Esophagus squamous epithelium (tissue), 5 donors: ENCODE measurements at places on chromosomes 3 and 15.

DNA sequence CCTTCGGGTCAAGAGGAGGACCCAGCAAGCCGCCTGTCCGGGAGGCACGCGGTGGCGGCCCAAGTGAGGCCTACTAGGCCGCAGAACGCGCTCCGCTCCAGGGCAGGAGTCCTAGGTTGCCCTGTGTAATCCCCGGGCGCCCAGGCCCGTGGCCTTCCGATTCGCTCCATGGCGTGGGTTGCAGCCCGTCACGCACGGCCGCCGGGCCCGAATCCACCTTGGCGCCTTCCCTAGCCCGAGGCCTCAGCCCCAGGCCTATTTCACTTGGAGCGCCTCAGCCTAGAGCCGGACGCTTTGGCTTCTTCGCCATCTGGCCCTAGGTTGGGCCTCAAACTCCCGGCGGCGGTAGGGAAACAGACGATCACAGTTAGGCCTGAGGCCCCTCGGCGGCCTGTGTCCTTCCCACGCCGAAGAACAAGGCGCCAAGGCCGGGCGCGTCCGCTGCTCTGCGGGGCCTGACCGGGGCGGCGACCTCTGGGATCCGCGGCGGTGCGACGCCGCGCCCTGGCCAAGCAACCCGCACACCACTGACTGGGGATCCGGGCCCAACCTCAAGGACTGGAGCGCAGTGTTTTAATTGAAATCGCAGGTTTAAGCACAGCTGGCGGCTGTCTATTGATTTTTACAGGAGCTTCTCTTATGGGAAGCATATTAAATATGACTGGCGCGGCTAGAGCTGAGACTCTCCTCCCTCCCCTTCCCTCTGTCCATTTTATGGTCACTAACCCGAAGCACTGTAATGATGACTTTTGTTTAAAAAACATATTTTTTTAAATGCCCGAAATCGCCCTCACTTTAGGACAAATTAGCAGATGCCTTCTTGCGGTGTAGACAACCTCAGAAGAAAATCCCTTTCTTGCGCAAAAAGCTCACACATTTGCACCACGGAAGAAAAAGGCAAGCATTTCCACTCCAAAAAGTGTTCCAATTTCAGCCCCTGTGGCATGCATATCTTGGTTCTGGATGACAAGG is 3.8 kb upstream of the FEZF2 start:
- H3K36me3 ChIP-seq, result no peaks in the 10 kb centered on the region
- H3K4me3 ChIP-seq, result no peak overlapping the region
- no peak overlapping the region for H3K27ac ChIP-seq
- peaks cover 15% of the 10 kb centered on the region for H3K27me3 ChIP-seq
- H3K4me1 ChIP-seq, result peaks cover 14% of the 10 kb centered on the region
- no peak for DNase-seq

GRCh38 chr3:31724651-31725050 is 191.9 kb downstream of the STT3B start:
- H3K27ac ChIP-seq, result no peak overlapping the region
- H3K4me1 ChIP-seq, result no peaks in the 10 kb centered on the region
- no peak overlapping the region for H3K4me3 ChIP-seq
- no peaks in the 10 kb centered on the region for H3K36me3 ChIP-seq

GRCh38 chr3:42276141-42277132 is 10.5 kb upstream of the CCK start:
- no peaks in the 10 kb centered on the region for H3K4me1 ChIP-seq
- H3K27ac ChIP-seq, result no peak overlapping the region
- no peaks in the 10 kb centered on the region for H3K36me3 ChIP-seq

- no peak overlapping the region for H3K27ac ChIP-seq
- H3K27me3 ChIP-seq, result no peaks in the 10 kb centered on the region
- no peak for DNase-seq
- no peak overlapping the region for H3K4me3 ChIP-seq
- no peaks in the 10 kb centered on the region for H3K4me1 ChIP-seq
- no peaks in the 10 kb centered on the region for H3K36me3 ChIP-seq
These were observed 79.5 kb upstream of the PEX5L start for GRCh38 chr3:180116203-180116602.

GRCh38 chr3:125250973-125251372 is 38.4 kb upstream of the SLC12A8 start:
- H3K4me3 ChIP-seq, result no peak overlapping the region
- no peaks in the 10 kb centered on the region for H3K27me3 ChIP-seq
- H3K4me1 ChIP-seq, result no peaks in the 10 kb centered on the region
- H3K36me3 ChIP-seq, result peaks cover 6% of the 10 kb centered on the region
- H3K27ac ChIP-seq, result no peak overlapping the region

DNA sequence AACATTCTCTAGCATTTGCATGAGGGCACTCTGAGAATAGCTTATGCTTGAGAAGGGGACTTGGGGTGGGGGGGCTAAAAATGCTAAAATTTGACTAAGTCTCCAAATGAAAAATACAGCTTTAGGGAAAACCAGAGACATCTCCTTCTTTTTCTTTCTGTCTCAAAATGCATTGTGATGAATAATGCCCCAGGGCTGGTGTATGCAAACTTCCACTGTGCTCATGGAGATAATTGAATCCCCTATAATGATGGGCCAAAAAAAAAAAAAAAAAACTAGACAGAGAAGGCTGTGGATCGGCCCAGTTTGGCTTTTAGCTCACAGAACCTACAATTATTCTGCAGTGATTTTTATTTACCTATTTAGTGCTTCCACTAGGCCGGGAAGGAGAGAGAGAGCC is 147.9 kb upstream of the RORA start:
- no peak for DNase-seq
- H3K4me1 ChIP-seq, result no peaks in the 10 kb centered on the region
- H3K27ac ChIP-seq, result no peak overlapping the region
- H3K4me3 ChIP-seq, result no peak overlapping the region

GRCh38 chr3:127027811-127028548 is 45.1 kb downstream of the PLXNA1 start:
- no peak for DNase-seq
- no peak overlapping the region for H3K27ac ChIP-seq
- peaks cover 35% of the 10 kb centered on the region for H3K36me3 ChIP-seq
- no peaks in the 10 kb centered on the region for H3K4me1 ChIP-seq
- no peaks in the 10 kb centered on the region for H3K27me3 ChIP-seq
- H3K4me3 ChIP-seq, result no peak overlapping the region

- DNase-seq, result no peak
- H3K27me3 ChIP-seq, result no peaks in the 10 kb centered on the region
- H3K4me1 ChIP-seq, result no peaks in the 10 kb centered on the region
- no peak overlapping the region for H3K4me3 ChIP-seq
These were observed 29.3 kb downstream of the PIGB start for GRCh38 chr15:55348281-55348778.

- no peak overlapping the region for H3K27ac ChIP-seq
- DNase-seq, result no peak
- H3K4me1 ChIP-seq, result peaks cover 20% of the 10 kb centered on the region
- H3K4me3 ChIP-seq, result no peak overlapping the region
These were observed 335.9 kb upstream of the ICE2 start for GRCh38 chr15:60814855-60815254.

GRCh38 chr3:152113413-152113812 is 155.3 kb upstream of the MBNL1 start:
- no peaks in the 10 kb centered on the region for H3K4me1 ChIP-seq
- no peak overlapping the region for H3K27ac ChIP-seq
- no peak overlapping the region for H3K4me3 ChIP-seq
- H3K27me3 ChIP-seq, result no peaks in the 10 kb centered on the region

GRCh38 chr3:112739252-112739965 is 98.5 kb upstream of the CCDC80 start:
- no peak overlapping the region for H3K27ac ChIP-seq
- H3K4me3 ChIP-seq, result no peak overlapping the region
- no peaks in the 10 kb centered on the region for H3K36me3 ChIP-seq
- no peak for DNase-seq

DNA sequence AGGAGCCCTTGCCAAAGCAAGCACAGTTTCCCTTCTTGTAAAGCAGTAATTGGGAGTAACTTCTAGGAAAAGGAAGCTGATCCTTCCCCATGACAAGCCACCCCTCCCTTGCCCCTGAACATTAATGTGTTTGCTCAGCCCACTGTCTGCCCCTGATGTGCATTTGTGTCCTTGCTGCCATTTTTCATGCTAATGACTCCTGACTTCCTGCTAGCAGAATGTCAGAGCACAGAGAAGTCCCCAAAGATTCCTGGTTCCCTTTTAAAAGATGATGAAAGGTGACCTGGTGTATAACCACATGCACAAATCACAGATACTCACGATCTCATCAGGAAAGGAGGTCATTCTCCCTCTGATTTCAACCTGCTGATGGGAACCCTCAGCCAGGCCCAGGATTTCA is 44.2 kb upstream of the WNT5A start:
- no peaks in the 10 kb centered on the region for H3K27me3 ChIP-seq
- no peak for DNase-seq
- no peak overlapping the region for H3K4me3 ChIP-seq
- H3K4me1 ChIP-seq, result peaks cover 10% of the 10 kb centered on the region
- no peak overlapping the region for H3K27ac ChIP-seq
